Suppressor macrophage treated with lipopolysaccharide for 1 hour (primary cell): ENCODE measurements at places on chromosomes 7 and 10.

- DNase-seq: no peak
Observed at GRCh38 chr10:121065330-121065729, 214.2 kb downstream of the WDR11 start.

DNA sequence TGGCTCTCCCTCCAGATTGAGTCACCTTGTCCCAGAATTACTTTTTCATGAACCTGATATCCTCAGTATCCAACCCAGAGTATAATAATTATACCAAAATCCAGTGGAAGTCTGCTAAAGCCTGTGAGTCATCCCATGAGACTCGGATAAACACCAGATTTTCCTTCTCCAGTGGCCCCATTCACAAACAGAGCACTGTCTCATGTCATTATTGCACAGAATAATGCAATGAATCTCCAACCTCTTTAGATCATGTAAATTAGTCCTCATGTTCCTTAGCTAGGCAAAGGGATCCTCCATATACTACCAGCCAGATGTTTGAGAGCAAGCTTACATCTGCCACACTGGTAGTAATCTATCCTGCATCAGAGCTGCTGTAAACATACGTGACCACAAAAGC lies 89.0 kb downstream of the AMPH start:
- DNase-seq: no peak

- no peak for DNase-seq
Observed at GRCh38 chr7:4269086-4269485, 413.0 kb upstream of the FOXK1 start.

GRCh38 chr10:60964257-60965235 lies 20.6 kb upstream of the RHOBTB1 start:
- DNase-seq: peak; percentile 74

- DNase-seq: peak; percentile 54
Observed at GRCh38 chr7:19121977-19122588, 4.6 kb upstream of the TWIST1 start.

DNA sequence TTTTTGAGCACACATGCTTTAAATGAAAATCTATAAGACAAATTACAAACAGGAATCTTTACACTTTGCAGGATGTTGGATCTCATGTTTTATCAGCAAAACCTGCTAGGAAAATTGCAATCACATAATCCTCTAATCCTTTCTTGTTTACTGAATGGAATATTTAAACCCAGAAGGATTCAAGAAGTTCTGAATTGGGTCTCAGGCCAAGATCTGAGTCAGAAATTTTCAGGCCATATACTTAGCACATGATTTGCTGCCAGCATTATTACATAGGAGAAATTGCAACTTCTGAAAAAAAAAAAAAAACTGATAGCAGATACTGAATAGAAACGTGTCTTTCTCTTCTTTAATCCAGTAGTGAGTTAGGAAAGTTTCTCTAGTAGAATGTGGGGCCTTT lies 1005.3 kb upstream of the POT1 start:
- no peak for DNase-seq

DNA sequence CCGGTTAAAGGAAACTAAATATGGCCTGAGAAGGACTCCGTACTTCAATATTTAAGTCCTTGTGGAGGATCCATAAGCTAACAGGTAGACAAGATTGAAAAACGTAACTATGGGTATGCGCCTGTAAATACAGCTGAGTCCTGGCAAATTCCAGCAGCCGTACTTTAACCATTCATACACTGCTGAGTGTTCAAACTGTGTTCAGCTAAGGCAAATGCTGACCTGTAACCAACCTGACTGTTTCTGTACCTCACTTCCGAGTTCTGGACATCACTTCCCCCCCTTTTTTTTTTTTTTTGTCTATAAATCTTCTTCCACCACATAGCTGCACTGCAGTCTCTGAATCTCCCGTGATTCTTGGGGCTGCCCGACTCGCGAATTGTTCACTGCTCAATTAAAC lies 69.1 kb downstream of the SRPK2 start:
- DNase-seq: no peak
